ENCODE measurements at places on chromosomes 4 and X.
A peak's percentile ranks its signal among the peaks of the same experiment; 100 is the strongest.

DNA sequence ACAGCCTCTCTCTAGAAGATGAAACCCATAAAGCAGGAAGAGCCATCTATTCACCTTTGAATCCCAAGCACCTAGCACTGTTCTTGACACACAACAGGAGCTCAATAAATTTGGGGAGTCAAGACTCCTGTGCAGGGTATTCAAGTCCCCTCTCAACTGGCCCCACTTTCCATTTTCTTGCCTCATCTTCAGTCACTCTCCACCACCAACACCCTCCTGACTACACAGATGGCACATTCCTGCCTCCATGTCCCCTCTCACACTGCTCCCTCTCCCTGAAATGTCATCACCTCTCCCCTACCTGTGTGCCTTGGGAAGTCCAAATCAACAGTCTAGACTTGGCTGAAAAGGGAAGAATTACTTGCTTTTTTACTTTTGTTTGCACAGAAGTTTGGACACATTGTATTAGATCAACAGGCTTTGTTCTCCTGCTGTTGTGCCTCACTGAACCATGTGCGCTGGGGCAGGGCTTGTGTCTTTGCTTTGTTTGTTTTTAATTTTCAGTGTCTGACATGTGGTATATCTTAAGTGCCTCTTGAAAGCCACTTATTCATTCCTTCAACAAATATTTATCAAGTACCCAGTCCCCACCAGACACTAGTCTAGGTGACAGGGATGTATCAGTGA lies 85.1 kb downstream of the APBB2 start:
- no peak for DNase-seq

DNA sequence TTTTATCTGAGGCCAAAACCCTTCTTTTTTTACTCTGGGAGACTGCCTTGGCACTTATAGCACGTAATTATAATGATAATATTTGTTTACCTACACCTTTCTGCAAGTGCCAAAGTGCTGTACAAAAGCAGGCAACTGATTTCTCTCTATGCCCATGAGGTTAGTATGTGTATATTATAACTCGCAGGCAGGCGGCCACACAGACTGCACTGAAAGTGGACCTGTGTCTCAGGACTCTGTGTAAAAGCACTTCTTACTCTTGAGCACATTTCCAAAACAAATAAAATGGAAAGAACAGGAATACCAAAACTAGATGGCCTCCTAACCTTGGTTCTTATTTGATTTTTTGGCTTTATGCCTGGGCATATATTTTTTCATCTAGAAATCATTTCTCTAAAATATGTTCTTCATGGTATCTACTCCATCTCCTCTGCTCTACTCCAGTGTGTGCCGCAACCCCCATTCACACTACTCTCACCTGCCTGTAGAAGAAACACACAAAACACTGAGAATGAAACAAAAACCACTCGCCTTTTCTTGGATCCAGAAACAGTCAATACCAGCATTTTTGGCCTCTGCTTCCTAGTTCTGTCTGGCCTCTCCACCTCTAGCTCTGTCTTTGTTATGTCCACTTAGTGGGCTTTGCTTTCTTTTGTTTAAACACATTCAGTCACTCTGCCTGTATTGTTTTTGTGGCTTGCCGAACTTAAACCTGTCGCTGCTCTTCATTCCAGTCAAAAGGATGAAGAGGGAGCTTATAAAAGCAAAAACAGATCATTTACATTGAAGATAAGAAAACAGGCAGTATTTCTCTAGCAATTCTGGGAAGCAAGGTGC lies 934.5 kb upstream of the TENM3 start:
- DNase-seq = no peak

- peak; percentile 75 for DNase-seq
Observed at GRCh38 chrX:41116948-41117347, 31.7 kb downstream of the USP9X start.

- DNase-seq = no peak
Observed at GRCh38 chr4:15690020-15690809, 8.6 kb downstream of the FAM200B start.

DNA sequence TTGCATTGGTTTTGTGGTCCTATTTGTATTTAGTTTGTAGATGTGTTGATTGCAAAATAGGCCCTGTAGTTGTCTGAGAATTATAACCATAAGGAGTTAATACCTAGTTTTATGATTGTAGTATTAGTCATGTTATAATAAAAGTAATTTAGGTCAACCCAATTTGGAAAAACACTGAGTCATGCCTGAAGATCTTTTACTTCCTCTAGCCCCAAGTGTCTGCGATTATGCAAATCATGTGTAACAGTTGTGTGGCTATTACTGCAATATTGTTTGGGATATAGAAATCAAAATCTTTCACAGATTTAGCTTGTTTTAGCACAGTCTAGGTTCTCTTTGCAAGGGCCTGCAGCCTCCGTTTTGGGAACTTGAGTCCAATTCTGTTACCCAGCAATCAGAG lies 12.6 kb downstream of the SRD5A3 start:
- peak; percentile 74 for DNase-seq

DNA sequence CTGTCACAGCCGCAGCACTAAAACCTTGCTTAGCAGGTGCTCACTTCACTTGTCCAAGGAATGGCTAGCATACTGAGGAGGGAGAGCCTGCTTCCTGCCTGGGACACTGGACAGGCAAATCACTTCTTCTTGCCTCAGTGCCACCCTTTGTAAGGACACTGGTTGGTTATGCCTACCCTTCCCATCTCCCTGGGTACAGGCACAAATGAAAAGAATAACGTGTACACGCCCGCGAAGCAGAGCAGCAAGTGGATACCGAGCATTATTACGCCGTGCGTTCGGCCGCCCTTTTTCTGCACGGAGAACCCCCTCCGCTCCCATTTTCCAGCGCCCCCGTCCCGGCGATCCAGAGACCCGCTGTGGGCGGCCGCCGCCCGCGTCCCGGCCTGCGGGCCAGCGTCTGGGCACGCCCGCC lies 338 bp upstream of the KLHL2 start:
- DNase-seq = peak; percentile 61

GRCh38 chr4:78441756-78442155 lies 109.8 kb upstream of the ANXA3 start:
- no peak for DNase-seq

DNA sequence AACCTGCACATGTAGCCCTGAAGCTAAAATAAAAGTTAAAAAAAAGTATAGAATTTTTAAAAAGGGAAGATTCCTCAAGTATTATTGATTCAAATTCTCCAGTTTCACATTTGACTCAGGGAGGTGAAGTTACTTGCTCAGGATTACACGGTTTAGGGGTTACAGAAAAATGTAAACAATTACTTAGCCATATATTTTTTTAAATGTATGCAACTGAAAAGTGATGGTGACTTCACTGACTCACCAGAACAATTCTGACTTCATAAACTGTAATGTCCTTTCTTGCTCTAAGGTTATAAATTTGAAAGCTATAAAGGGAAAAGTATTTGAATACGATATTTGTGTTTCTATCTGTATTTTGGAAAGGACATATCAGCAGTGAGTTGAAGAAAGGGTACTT lies 371.2 kb downstream of the SPRY1 start:
- DNase-seq = no peak

DNA sequence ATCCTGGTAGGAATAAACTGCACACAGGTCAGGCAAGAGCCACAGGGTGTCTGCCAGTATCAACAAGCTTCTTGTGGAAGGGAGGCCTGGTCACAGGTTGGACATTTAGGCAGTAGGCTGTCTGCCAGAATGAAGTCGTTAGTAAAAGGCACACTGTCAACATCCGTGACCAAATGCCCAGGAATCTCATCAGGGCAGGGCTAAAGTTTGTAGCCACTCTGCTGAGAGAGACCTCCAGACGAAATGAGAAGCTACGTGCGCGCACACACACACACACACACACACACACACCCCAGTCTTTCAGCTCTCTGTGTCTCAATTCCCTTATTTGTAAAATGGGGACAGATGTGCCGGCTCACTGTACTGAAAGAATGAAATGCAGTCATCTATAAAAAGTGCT lies 408.7 kb upstream of the ZFP42 start:
- no peak for DNase-seq

All from OCI-M1 (cell line).